Stimulated activated CD4-positive, alpha-beta T cell treated with anti-CD3 and anti-CD28 coated beads, Interleukin-15, amount 100 ng/mL, for 48 hours (primary cell): ENCODE measurements at places on chromosomes 5 and 9.

DNA sequence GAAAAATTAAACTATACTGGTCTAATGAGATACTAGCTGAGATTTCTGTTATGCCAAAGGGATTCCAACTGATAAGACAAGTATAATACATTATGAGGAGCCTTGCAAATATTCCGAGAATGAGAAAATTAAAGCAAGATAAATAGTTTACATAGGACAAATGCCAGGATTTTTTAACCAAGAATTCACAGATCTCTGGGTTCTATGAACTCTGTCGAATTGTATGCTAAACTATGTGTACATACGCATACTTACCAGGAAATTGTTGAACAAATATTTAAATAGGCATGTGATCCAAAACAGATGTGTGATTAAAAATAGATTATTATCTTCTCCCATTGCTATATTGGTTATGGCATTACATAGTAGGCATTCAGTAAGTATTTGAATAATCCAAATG is 616.6 kb downstream of the GABRG2 start:
- DNase-seq = no peak

DNA sequence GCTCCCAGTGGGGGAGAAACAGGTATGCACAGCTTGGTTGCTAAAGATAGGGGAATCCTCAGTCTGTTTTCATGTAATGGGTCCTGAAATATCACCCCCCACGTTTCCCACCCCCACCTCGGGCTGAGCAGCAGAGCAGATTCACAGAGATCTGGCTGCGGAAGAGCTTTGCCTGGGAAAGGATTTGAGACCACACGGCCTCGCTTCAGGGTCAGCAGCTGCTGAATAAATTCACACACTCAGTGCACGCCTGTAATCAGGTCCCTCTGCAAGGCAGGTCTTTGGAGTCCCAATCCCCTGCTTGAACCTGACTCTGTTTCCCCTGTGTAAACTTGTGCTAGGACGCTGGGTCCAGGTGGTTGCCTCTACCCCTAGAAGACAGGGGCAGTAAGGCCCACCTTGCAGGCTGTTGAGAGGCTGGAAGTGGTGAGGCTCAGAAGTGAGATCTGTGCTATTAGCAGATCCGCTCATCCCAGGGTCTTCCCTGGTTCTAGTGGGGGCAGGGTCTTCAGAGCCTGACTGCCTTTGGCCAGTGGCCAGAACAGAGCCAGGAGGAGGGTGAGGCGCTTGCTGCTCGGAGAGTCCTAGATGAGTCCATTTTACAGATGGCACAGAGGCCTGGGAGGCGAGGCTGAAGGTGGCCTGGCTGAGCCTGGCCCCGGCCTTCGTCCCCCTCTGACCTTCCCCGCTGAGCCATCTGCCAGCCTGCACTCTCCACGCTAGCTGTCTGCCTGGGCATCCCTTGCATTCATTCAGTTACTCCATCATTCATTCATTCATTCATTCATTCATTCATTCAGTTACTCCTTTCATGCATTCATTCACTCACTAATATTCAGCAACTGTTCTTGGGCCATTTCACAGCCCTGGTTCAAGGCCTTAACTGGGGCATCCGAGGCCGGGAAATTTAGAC is 16.7 kb upstream of the NEURL1B start:
- no peak for DNase-seq

GRCh38 chr5:16603295-16603694 is 13.5 kb downstream of the RETREG1 start:
- no peak for DNase-seq

- DNase-seq = peak; percentile 20
These were observed 81.3 kb downstream of the STK10 start for GRCh38 chr5:172106511-172107356.

GRCh38 chr5:169599451-169599850 is 15.9 kb downstream of the SPDL1 start:
- no peak for DNase-seq

DNA sequence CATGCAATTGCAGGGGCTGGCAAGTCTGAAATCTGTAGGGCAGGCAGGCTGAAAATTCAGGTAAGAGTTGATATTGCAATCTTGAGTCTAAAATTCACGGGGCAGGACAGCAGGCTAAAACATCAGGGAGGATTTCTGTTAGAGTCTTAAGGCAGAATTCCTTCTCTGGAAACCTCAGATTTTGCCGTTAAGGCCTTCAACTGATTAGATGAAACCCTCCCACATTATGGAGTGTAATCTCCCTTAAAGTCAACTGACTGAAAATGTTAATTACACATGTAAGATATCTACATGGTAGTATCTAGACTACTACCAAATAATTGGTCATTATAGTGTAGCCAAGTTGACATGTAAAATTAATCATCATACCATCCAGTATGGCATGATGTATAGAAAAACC is 3.1 kb upstream of the ZNF169 start:
- DNase-seq = no peak

DNA sequence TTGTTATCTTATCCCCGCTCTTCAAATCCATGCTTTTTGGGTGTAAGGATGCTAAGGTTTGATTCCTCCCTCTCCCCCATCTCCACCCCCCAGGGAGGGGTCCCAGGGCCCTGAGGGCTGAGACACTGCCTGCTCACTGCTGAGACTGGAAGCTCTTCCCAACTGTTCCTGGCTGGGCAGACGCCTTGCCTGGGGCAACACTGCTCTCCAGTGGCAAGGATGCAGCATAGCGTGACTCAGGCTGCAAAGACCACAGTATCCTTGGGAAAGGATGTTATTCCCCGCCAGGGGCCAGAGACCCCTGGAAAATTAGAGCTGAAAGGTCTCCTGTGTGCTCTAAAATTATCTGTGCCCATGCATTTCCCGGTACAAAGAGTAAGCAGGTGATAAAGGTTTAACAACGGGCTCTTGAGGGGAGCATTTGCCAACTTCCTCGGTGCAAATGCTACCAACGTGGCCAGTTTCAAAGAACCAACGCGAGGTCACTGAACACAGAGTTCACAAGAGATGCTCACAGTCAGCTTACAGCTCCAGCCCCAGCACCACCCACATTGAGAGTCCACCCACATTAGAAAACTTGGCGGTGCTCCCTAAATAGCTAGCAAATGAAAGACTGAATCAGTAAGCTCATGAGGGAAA is 271.9 kb downstream of the NSG2 start:
- no peak for DNase-seq

GRCh38 chr9:73441890-73442818 is 290.5 kb downstream of the ANXA1 start:
- DNase-seq = no peak

GRCh38 chr9:123218831-123219230 is 49.6 kb downstream of the STRBP start:
- DNase-seq = no peak

DNA sequence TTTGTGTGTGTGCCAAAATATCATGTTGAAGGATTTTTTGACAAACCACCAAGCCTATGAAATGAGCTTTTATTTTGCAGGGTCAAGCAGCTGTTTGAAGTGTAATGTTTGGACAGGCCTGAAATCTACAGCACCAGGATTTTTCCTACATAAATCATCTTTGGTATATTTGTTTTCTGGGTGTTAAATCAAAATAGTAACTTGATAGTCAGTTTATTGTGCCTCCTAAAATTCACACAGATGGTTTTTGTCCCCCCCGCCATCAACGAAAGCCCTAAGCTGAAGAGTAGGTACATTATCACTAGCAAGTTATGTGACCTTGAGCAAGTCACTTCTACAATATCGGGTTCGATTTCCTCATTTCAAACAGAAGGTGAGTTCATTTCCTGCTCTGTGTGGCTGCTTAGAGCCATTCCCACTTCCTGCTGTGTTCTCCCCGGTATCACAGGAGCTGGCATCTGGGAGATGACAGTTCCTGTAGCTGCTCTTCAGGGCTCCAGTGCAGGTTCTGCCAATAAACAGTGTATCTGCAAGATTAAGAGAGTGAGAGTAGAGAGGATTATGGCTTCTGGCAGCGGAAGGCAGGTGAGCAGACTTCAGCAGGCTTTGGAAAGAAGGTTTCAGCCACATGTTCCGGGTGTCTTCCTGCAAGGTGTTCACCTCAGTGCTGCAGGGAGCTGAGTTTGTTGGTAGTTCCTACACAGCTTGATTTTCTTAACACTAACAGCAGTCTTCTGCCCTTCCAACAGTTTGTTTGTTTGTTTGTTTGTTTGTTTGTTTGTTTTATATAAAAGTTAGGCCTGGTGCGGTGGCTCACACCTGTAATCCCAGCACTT is 48.4 kb upstream of the GNE start:
- DNase-seq = no peak

GRCh38 chr5:52339285-52339684 is 448.4 kb upstream of the ITGA1 start:
- DNase-seq = no peak

DNA sequence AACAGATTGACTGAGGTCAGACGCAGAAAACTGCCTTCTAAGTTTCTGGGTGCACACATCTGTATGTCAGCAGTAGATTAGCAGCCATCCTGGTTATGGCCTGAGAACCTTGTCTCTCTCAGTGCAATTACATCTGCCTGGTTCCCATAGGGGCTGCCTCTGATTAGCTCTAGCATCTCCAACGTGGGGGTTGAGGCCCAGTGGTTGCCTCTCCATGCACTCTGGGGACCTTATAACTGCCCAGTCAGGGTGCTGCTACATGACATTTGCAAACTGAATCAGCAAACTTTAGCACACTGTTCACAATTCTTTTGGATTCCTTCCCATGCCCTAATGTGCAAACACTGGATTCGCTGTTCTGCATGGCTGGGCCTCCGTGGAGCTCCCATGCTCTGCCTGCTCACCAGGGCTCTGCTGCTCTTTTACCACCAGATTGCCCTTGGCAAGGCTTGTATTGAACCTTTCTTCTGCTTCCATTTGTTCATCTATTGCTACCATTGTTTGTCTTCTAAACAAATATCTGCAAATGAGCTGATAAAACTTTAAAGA is 36.2 kb downstream of the SNX18 start:
- DNase-seq = no peak

DNA sequence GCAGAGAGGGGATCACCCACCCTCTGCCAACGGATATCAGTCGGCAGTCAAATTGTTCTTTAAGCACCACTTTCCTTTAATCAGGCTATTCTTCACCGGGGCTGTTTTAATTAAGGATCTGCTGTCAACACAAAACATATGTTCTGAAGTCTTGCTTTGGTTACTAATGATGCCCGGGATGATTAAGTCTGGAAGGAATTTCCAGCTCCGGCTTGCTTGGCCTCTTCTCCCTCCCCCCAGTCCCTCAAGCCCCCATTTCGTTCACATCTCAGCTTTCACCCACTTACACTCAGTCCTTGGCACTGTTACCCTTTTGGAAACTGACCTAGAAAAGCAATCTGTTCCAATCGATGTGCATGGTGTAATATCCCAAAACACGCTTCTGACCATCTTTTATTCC is 74.7 kb downstream of the MSX2 start:
- no peak for DNase-seq

- peak; percentile 43 for DNase-seq
These were observed 84.0 kb downstream of the HSD17B3 start for GRCh38 chr9:96217754-96218693.

- DNase-seq = no peak
These were observed 14.0 kb downstream of the SH3GLB2 start for GRCh38 chr9:129014124-129014523.

DNA sequence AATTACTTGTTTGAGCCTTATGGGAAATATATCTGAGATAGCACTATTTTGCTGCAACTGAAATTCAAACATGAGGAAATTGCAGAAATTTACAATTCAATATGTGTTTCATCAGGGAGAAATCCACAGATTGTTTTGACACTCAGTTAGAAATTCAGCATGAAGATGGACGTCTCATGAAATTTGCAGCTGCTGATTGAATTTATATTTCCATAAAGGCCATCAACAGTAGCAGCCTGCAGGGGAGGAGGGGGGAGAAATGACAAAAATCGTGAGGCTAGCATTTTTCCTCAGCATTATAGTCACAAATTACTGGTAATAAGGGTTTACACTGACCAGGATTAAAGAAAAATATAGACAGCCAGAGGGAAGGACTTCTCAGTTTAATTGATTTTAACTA is 81.0 kb downstream of the NDUFAF2 start:
- DNase-seq = no peak

- no peak for DNase-seq
These were observed 20.9 kb downstream of the GZMA start for GRCh38 chr5:55123365-55123764.

- DNase-seq = peak; percentile 43
These were observed 34.1 kb upstream of the PLIN2 start for GRCh38 chr9:19161257-19162025.

DNA sequence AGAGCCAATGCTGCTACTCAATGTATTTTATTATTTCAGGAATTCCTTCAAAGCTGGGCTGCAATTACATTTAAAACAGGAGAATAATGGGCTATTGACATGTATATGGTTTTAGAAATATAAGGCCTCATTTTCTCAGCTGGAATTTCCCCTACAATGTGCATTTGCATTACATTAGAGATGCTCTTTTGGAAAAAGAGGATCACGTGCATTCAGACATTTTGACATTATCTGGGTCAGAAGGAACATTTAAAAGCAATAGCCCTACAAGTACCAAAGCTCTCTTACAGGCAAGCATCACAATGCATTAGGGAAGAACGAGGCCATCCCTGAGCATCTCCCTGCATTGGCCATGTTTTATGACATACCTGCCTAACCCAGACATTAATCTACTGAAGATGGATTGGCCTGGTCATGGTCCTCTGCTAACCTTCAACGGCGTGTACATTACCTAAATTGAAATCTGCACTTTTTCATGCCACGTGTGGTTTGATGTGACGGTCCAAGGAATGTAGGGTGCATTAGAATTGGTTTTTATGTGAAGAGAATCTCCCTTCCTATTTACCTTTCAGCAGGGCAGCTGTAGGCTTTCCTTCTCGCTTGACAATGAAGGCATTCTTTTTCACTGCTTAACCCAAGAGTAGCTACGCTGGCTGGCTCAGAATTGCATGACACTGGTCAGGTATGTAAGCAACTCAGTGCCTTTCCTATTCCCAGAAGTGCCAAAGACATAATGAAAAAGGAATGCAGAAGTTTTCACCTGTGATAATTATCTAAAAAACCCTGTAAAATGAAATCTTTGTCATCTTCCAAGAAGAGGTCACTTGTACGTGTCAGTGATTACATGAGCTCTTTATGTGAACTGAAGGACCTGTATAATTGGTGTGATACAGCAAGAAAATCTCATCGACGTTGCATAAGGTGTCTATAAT is 212.3 kb upstream of the MPDZ start:
- no peak for DNase-seq

GRCh38 chr9:105244734-105245028 is 230 bp downstream of the SLC44A1 start:
- no peak for DNase-seq

DNA sequence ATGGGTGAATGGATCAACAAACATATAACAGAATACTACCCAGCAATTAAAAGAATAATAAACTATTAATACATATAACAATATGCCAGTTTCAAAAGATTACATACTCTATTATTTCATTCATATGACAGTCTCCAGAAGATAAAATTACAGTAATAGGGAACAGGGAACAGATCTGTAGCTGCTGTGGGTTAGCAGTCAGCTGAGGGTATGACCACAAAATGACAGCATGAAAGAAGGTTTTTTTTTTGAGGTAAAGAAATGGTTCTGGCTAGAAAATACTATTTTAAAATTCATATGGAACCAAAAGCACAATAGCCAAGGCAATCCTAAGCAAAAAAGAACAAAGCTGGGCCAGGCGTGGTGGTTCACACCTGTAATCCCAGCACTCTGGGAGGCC is 73.0 kb upstream of the NR5A1 start:
- no peak for DNase-seq
